ENCODE measurements at places on chromosomes 3 and 15.
A peak's percentile ranks its signal among the peaks of the same experiment; 100 is the strongest.

DNA sequence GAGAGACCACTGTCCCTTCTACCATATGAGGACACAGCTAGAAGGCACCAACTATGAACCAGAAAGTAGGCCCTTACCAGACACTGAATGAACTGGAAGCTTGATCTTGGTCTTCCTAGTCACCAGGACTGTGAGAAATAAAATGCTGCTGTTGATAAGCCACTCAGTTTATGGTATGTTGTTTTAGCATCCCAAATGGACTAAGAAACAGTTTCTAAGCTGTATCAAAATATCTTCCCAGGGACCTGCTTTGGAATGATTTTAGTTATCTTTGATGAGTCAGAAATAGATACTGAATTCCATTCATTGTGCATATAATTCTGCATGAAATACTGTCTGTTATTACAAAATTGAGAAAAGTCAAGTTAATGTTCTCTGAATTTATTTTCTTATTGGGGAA, 18.6 kb downstream of the WDR76 start:
- DNase-seq: no peak

- DNase-seq: no peak
Observed at GRCh38 chr15:52466134-52466701, 62.5 kb downstream of the MYO5A start.

DNA sequence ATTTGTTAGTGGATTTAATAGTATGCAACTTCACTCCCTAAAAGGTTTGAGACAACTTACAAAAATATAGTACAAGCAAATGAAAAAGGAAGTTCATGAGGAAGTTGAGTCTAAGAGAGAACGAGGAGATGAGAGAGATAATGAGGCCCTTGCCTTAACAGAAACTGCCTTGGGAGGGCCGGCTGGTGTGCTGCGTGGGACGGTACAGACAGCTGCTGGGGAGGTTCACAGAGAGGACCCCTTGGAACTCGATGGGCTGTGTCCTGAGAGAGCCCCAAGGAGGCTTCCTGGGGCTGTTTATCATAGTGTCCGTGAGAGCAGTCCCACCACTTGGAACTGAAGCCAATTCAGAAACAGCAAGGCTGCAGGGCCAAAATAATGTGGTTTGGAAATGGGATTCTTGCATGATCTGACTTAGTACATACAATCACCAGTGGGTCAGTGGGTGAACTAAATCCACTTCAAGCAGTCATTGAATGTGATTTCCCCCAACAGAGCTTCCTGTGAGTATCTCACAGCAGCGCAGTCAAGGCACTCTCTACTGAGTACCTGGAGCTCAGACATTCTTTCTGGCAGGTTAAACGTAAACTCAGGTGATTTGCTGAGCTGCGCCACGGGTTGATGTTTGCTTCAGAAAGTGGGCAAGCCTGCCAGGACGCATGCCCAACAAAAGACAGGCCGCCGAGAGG, 90.8 kb downstream of the CRTC3 start:
- peak; percentile 16 for DNase-seq

- DNase-seq: no peak
Observed at GRCh38 chr15:70271422-70272088, 173.8 kb upstream of the TLE3 start.

- DNase-seq: no peak
Observed at GRCh38 chr3:71787851-71788405, 3.0 kb upstream of the PROK2 start.

DNA sequence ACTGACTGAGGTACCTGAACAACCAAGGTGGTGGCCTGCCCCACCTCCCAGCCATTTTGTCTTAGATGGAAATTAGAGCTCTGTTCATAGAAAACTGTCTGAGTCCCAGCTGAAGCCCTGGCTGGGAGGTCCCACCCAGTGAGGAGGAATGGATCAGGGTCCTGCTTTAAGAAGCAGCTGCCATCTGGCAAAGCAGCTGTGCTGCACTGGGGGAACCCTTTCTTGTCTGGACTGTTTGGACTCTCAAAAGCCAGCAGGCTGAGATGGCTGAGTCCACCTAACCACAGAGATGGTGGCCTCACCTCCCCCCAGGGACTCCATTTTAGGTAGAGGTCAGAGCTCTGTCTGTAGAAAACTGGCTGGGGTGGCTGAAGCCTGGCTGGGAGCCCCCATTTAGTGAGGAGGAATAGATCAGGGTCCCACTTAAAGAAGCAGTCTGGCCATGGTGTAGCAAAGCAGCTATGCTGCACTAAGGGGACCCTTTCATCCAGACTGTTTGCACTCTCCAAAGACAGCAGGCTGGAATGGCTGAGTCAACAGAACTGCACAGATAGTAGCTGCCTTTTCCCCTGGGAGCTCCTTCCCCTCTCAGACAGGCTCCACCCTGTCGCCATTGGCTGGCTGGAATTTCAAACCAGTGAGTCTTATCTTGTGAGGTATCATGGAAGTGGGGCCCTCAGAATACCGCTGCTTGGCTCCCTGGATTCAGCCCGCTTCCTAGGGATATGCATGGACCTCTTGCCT, 116.9 kb downstream of the EPHA6 start:
- DNase-seq: no peak

Data from left renal pelvis (tissue), 4 donors.